ENCODE measurements at places on chromosomes 12 and 14.

DNA sequence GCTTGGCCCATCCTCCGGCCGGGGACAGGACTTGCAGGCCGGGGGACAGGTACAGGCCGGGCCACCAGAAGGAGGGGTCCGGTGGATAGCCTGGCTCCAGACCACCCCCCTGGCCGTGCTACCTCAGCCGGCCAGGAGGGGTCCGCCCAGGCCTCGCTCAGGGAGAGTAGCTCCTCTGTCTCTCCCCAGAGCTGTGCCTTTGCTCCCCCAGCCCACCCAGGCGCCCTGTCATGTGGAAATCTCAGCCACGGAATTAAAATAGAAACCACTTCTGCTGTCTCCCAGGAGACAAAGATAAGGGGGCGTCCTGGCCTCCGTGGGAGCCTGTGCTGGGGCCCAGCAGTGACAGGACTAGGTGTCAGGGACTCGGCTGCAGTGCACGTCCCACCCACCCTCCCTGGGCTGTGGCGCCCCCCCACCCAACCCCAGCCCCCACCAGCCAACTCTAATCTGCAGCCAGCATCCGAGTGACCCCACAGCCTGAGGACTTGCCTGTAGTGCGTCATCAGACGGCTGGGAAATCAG, 3.3 kb upstream of the CRIP2 start:
- DNase-seq, result no peak

GRCh38 chr14:73842201-73842600, 9.4 kb upstream of the PTGR2 start:
- no peak for DNase-seq

DNA sequence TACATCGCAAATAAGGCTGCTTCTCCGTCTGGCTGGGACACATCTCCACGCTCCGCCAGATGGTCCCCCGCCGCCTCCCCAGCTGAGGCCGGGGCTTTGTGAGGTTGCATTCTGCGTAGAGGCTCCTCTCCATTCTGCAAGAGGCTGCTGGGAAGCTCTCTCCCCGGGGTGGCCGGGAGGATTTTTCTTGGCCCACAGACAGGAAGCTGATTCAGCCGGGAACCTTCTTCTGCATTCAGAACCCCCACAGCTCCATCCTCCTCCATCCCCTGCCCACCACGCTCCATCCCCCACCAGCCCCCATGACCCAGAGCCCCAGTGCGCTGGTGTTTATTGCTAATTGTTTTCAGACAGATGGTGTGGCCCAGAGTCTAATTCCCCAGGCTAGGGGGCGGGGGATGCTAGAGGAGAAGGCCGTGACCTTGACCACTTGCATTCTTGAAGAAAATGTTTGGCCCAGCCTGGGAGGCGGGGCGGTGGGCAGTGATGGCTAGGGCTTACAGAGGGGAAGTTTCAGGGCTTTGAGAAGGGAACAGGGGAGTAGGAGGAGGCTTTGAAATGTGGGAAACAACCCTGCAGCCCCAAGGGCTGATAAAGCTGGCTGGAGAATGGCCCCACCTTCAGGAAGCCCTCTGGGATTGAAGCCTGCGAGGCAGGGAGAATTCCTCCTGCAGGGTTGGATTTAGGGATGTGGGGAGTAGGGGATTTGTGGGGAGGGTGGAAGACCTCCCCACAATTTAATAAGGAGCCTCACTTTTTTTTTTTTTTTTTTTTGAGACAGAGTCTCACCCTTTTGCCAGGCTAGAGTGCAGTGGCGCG, 88.5 kb upstream of the NCOR2 start:
- no peak for DNase-seq

DNA sequence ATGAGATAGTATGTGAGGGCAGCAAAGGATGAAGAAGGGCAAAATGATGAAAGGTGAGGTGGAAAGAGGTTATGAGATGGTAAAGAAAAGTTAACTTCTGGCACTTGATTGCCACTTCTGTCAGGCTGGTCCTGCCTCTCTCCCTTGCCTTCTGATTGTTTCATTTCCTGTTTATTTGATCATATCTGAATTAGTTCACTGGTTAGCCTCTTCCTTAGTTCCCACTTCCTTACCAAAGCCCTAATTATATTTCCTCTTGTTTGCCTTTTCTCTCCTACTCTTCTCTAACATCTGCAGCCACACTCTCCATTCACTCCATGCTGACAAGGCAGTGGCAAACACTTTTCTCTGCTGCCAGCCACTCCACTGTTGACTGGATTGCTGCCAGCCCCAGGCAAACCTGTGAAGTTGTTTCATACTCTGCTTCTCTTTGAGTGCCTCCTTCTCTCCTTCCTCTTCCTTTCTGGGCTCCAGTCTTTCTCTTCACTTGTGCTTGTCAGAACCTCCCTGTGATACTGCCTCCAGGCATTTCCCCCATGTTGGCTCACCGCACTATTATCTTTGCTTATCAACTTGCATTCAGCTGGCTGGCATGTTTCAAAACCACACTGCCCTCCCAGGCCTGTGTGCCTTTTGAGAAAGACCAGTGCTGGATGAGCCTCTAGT, 8.1 kb downstream of the PNP start:
- peak; percentile 11 for DNase-seq

DNA sequence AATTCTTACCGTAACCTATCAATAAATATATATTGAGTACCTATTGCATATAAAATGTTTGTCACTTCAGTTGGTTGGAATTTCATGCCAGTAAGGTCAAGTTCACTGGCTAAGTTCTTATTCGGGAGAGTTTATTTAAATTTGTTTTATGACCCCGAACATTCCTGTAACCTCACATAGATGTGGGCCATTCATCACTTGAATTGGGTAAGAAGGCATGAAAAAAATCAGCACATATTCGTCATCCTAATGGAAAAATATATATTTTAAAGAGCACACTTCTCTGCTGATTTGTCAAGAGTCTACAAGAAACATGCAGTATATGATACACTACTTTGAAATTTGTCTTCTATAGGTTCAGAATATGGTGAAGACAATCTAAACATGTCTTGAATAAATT, 263.4 kb downstream of the CCDC91 start:
- DNase-seq, result no peak

DNA sequence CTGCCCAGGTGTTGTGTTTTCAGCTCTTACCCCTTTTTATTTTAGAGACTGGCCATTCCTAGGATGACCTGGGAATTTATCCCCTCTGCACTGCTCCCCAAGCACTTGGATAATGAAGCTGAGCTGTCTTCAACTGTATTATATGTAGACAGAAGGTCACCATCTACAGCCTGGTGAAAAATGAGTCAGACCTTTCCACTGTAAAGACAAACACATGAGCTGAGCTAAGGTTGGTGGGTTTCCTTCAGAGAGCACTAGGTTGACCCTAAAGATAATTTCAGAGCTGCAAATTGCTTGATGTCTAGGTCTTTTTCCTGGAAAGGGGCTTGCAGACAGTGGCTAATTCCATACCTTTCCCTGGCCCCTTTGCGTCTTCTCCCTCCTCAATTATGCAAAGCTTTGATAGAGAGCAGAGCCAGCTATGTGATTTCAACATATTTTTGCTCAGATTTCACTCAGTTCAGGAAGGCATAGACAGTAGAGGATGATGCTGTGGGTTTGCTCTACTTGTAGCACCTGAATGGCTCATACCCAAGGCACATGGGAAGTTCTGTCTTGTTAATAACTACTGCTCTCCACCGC, 9.2 kb upstream of the IKZF4 start:
- no peak for DNase-seq

DNA sequence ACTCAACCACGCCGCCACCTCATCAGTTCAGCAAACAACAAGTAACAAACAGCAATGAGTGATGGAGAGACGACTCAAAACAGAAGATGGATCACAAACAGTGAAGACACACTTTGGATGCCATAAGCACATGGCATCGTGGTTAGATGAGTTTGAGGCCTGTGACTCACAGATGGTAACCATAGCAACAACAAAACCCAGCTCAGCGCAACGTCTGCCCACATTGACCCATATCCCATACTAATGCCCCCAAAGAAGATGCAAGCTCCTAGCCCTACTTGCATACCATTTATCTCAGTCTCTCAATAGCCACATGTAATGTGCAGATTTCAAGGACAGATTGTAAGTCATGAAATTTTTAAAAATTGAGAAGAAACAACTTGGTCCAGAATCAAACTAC, 1322.3 kb upstream of the TMEM132C start:
- no peak for DNase-seq
